A549 treated with CpdA at 1 μM for 4 hours (cell line): ENCODE measurements at places on chromosomes 5 and 9. TPM values are rescaled to one million over a fixed set of nuclear protein-coding genes. Genes with fewer than 3 reads are reported as not detected.

Gene TTF1
- 14.3 to 19.3 TPM (median 15.3 TPM) in 5 replicates for total RNA-seq

Gene CCDC187
- total RNA-seq = not detected in 5 replicates

Gene PCDHGB6
- total RNA-seq = 0.06 to 0.12 TPM (median 0.09 TPM) in 4 of 5 replicates, not detected in the other

Gene FAM169A
- 4.4 to 7.4 TPM (median 6.2 TPM) in 5 replicates for total RNA-seq
